ENCODE measurements at places on chromosomes 11 and 22.

GRCh38 chr22:31569126-31569525 lies 72.8 kb downstream of the SFI1 start:
- H3K36me3 ChIP-seq = peaks cover 9% of the 10 kb centered on the region
- H3K27me3 ChIP-seq = no peaks in the 10 kb centered on the region
- H3K4me1 ChIP-seq = no peaks in the 10 kb centered on the region
- no peak for DNase-seq

GRCh38 chr11:65128182-65129145 lies 5.9 kb downstream of the SYVN1 start:
- H3K36me3 ChIP-seq = no peaks in the 10 kb centered on the region
- no peak for DNase-seq
- H3K27me3 ChIP-seq = no peaks in the 10 kb centered on the region

DNA sequence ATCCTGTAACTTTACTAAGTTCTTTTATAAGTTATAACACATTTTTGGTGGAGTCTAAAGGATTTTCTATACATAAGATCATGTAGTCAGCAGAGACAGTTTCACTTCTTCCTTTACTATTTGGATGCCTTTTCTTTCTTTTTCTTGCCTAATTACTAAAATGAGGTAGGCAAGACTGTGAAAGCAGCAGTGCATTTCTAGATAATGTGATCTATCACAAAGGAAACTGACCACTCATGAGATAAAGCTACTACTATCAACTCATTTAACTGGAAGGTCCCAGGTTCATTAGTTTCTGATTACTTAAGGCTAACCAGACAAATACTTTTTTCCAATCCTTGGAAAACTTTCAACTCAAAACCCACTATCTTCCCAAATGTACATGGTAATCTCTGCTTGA lies 196.2 kb upstream of the E2F8 start:
- peaks cover 16% of the 10 kb centered on the region for H3K27me3 ChIP-seq
- no peak overlapping the region for H3K27ac ChIP-seq
- no peak overlapping the region for H3K4me3 ChIP-seq

DNA sequence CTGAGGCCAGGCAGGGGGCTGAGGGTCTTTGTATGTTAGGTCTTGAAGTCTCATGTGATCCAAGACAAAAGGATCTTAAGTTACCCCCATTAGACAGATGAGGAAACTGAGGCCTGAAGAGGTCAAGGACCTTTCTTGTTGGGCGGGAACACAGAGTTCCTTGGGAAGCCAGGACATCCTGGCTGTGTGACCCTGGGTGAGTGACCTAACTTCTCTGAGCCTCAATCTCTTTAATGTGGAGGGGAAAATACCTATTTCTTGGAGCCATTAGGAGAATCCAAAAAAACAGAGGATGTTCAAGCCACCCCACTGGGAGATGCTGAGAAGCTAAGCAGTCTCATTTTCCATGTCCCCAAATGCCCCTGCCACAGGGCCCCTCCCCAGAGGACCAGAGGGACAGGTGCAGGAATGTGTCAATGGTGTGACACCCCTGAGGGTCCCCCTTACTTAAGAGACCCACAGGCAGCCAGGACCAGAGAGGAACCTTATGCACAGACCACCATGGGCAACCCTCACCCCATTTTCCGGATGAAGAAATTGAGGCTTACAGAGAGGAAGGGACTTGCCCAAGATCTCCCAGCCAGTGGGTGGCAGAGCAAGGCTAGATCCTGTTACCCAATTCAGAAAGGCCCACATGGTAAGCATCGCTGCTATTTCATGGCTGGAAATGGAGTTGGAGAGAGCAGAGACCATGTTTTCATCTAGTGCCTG lies 8.0 kb downstream of the RAC2 start:
- H3K36me3 ChIP-seq = no peaks in the 10 kb centered on the region
- DNase-seq = no peak
- H3K4me1 ChIP-seq = no peaks in the 10 kb centered on the region
- H3K27me3 ChIP-seq = peaks cover 24% of the 10 kb centered on the region
- no peak overlapping the region for H3K4me3 ChIP-seq

DNA sequence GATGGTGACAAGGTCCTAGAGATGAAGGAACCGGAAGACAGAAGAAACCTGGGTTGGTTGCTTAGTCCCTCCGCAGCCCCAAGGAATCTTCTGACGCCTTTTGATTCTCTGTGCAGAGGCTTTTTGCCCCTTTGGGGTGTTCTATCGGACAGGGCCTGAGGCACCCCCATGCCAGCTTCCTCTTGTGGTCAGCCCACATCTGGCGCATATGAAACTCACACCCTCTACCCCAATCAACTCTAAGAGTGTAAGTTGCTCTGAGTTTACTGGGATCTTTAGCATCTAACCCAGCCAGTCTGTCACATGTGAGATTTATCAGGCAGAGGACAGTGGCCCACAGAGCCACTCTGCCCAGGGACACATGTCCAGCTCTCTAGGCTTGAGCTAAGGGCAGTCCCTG lies 17.4 kb downstream of the RASD2 start:
- H3K36me3 ChIP-seq = no peaks in the 10 kb centered on the region

GRCh38 chr11:16001044-16001568 lies 355.2 kb downstream of the SOX6 start:
- no peak for DNase-seq
- H3K4me3 ChIP-seq = no peak overlapping the region
- H3K27ac ChIP-seq = peak overlapping the region; percentile 69
- no peaks in the 10 kb centered on the region for H3K36me3 ChIP-seq
- H3K4me1 ChIP-seq = peaks cover 21% of the 10 kb centered on the region
